ENCODE measurements at places on chromosomes 6 and 20.

- no peak for DNase-seq
These were observed 153.4 kb downstream of the COL12A1 start for GRCh38 chr6:75052491-75052890.

DNA sequence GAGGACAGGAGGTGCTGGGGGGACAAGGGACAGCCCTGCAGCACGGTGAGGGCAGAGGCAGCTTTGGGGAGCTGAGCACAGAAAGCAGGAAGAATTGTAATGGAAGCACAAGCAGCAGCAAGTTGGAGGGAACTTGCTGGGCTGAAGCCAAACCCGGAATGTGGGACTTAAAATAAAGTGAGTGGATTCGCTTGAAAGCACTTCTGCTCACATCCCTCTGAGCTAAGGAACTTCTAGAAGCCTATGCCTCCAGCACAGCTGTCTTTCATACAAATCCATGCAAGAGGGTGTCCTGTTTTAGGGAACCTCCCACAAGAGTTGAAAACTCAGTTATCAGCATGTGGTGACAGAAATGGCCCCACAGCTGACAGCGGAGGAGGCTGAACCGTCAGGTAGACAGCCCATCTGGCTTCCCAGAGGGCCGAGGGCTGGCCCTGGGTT lies 71.4 kb upstream of the MLN start:
- no peak for DNase-seq

- DNase-seq, result no peak
These were observed 382.8 kb upstream of the FLRT3 start for GRCh38 chr20:14720251-14720650.

DNA sequence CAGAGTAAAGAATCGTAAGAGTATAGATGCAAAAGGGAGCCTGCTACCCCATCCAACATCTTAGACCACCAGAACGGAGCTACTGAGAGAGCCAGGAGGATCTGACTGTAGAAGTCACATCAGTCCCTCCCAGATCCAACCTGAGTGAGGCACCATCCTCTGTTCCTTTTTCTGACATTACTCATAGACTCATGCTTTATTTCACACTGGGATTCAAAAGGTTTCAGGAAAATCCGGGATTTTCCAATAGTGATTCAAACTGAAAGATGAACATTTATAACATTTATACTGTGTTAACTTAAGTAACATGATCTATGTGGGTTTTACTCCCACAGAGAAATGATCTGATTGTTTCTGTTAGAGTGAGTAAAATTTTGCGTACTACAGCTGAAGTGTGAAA lies 868.6 kb upstream of the GJE1 start:
- DNase-seq, result no peak

DNA sequence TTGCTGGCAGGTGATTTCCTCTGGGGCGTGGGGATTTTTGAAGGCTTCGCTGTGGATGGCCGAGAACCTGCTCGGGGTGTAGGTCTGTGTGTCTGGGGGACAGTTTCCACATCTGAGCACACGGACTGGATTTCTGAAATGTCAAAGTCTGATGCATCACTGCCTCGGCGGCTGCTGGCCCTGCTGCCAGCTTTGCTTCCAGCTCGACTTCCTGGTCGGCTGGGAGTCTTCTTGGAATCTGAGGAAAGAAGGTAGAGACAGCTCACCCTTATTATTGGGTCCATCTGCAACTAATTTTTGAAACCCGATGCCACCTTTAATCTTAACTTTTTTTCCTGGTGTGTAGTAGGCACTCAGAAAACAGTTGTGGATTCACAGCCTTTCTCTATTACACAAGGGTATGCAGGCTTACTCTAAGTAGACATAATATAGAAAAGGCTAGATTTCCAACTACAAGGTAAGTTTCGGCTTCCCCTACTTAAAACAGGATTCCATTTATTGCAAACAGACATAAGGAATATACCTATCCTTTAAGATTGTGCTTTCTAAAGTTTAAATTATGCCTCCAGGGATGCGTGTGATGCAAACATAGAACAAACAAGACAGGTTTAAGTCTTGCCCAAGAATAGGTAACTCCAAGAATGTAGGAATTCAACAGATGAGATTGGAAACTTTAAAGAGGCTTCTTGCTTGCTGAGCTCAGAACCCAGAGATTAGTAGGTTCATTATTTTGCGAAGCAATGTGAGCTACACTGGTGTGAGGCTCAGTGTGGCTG lies 183.5 kb downstream of the DST start:
- DNase-seq, result no peak

GRCh38 chr6:81451787-81452186 lies 300.7 kb downstream of the TENT5A start:
- no peak for DNase-seq

DNA sequence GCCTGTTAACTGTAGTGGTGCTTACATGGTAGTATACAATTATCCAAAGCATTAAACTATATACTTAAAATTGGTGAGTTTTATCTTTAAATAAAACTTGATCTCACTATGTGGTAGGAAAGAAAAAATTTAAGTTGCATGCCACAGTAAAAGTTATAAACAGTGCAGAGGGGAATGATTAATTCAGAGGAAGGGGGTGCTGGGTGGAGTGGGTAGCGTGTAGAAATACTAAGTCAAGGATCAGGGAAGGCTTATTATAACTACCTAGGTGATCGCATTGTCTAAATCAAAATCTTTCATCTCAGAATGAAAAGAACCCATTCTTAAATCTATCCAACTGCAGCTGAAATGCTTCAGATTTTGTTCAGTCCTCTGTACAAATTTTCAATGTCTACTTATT lies 428.3 kb downstream of the ADGRB3 start:
- no peak for DNase-seq

- no peak for DNase-seq
These were observed 35.6 kb downstream of the RIOK1 start for GRCh38 chr6:7424967-7425807.

GRCh38 chr6:52992980-52993920 lies 1.8 kb downstream of the GSTA4 start:
- no peak for DNase-seq

- DNase-seq, result no peak
These were observed 18.2 kb downstream of the NCOA5 start for GRCh38 chr20:46071573-46071972.

- DNase-seq, result no peak
These were observed 14.7 kb downstream of the SESN1 start for GRCh38 chr6:109079981-109080380.

DNA sequence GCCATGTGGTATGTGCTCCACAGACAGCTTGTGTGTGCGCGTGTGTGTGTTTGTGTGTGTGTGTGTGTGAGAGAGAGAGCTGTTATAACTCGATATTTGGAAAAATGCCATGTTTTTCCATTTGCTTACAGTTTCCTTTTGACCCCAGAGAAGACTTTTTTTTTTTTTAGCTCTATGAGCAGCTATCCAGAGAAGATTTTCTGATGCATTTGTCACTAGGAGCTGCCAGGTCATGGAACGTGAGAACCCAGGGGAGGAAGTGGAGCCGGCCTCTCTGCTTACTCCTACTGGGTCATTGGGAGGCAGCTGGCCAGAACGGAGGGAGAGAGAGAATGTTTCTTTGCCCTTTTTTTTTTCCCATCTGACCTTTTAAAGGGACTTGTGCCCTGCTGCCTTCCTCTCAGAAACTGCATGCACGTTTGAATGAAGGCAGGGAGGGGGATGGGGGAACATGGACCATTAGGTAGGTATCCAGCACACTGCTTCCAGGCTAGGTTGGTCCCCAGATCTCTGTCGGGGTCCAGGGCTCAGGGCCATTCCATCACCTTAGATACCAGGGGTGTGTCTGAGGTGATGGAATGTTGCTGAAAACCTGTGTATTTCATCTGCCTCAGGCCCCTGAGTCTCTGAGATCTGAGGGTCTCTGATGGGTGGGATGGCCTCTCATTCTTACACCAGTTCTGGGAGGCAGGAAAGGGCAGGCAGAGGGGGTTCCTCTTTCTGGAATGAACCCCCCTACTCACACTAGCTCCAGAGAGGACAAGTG lies 11.2 kb upstream of the MRPS18A start:
- DNase-seq, result no peak

GRCh38 chr20:50146732-50147662 lies 6.5 kb downstream of the PEDS1 start:
- no peak for DNase-seq

DNA sequence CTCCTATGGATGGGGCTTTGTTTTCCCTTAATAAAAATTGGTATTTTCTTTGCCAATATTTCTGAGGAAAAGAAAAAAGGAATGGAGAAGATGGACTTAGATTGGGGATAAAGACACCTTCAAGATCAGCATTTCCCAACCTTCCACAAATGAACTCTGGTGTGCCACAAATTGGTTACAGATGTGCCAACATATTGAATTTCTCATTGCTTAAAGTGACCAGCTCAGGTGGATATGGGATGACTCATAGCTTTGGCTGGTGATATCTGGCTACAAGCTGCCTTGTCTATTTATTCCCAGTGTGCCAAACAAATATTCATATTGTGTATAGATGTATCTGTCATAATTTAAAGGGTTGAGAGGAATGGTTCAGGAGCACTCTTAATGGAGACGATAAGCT lies 32.5 kb downstream of the THEMIS start:
- no peak for DNase-seq

DNA sequence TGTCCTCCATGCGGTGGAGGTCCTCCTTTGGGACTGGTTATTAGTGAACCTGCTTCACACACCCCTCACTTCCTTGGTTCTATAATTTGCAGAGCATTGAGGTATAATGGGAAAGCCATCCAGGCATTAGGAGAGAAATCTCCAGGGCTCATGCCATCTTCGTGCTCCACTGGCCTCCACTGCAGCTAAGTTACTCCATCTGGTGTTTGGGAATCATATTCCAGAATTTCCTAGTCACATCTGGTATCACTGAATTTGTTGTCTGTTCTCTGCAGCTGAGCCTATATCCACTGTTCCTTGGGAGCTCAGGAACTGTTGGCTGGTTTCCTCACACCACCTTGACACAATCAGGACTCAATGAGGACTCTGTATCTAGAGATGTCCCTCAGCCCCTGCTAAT lies 173.0 kb upstream of the TSHZ2 start:
- no peak for DNase-seq

DNA sequence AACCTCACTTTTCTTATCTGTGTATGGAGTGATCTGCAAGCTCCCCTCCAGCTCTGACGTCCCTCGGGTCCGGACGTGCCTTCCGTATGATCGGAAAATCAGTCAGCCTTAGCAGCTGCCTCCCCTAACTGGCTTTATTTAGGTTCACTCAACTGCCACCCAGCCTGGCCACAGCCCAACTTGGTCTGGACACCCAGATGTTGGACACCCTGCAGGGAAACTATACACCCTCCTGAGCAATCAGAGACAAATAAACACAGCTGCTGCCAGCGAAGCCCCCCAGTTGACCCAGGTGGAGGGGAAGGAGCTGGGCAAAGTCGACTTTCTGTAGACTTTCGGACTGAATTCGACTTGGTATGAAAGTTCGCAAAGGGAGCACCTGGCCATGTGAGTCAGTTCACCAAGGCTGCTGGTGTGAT lies 28.9 kb downstream of the TBC1D7 start:
- DNase-seq, result no peak

- no peak for DNase-seq
These were observed 2.3 kb upstream of the CITED2 start for GRCh38 chr6:139376604-139377218.

DNA sequence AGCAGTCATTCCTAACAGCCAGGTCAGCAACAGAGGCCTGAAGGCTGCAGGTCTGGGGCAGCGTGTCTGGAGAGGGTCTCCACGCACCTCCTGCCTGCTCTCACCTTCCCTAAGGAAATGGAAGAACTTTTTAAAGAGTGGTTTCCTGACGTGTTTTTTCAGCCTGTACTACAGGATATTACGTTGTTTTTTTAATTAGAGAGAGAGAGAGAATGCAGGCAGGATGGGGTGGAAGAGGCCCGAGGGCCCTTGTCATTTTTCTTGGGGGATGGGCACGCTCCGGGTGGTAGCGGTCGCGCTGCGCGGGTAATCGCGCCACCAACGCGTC lies 2.1 kb downstream of the DLL1 start:
- DNase-seq, result peak; percentile 30

- DNase-seq, result peak; percentile 96
These were observed 83.8 kb downstream of the GJA10 start for GRCh38 chr6:89977808-89978748.

DNA sequence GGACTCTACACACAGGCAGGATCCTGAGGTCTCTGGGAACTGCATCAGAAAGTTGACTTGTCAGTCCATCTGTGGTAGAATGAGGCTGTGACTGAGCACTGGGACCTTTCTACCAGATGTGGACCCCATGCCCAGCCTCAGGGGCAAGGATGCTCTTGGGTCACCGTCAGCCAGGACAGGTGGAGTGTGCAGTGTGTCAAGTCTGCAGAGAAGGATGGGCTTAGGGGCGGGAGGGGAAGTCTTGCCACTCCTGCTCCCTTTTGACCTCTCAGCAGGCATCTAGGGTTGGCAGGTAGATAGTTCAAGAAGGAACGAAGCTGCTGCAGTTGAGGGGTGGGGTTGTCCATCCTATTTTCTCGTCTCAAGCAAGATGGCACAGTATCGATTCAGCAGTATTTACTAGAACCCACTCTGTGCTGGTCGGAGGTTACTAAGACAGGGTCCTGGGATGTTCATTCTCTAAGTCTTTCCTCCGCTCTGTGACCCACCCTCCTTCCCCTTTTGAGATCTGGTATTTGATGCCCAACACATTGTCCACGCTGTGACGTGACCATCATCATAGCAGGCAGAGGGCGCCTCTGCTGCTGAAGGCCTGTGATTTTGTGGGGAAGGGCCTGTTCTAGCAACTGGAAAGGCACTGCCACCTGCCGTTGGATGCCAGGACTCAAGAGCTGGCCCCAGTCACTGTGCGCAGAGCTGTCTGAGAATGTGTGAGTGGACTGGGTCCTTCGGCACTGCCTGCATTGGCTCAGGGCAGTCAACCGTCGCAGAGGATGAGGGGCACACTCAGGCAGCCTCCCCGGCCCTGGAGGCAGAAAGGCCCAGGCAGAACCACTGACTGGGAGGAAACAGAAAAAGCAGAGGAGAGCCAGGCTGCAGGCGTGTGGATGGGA lies 23.2 kb downstream of the RBCK1 start:
- peak; percentile 60 for DNase-seq

DNA sequence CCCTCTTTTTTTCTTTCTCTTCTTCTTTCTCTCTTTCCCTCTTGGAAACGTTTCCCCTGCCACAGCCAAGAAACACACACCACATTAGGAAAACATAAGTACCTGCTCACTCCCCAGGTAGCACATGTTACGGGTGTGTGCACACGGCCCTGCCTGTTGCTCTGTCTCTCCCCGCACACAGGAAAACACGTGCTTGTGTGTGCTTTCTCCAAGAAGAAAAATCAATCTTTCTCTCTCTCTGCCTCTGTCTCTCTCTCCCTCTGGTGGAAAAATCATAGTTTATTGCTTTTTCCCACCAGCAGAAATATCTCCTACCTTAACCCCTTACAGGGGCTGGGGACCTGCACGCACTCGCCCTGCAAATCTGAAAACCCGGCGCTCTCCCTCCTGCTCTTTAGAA lies 102.3 kb downstream of the EDN3 start:
- peak; percentile 66 for DNase-seq
